ENCODE measurements at places on chromosomes 6 and 20.

- no peak for ATAC-seq
Observed at GRCh38 chr20:59678288-59678687, 73.9 kb downstream of the PHACTR3 start.

- no peak for ATAC-seq
Observed at GRCh38 chr6:14026831-14027539, 90.6 kb upstream of the CD83 start.

DNA sequence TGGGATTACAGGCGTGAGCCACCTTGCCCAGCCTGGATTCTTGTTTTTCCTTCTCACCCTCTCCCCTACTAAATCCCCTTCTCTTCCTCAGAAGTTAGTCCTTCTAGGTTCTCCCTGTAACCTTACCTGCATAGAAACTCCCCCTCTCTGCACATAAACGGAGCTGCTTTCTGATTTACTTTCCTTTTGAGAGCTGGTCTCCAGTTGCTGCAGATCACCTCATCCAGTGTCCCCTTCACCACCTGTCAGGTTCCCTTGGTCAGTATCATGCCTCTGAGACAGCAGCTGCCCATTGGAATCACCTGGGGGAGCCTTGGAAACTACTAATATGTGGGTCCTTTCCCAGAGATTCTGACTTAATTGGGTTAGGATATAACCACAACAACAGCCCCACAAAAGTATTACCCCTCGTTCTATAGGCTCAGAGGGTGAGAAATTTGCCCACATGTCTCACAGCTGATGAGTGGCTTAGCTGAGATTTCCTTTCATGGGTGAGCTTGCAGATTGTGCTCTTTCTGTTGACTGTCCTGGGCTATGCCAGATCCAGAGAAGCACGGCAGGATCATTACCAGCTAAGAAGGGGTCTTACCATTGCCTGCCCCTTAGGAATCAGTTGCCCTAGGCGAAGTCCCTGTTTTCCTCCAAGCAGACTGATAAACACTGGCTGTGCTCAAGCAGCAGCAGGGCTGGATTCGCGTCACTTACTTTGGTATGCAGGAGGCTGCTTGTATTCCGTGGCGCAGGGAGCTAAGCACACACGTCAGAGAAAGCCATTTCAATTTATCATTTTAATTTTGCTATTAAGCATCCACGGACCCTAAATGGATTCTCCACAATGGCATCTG, 51.3 kb downstream of the AKAP12 start:
- ATAC-seq: peak; percentile 92

- ATAC-seq: no peak
Observed at GRCh38 chr6:157406661-157407060, 25.7 kb downstream of the ZDHHC14 start.

GRCh38 chr6:63477422-63478040, 94.7 kb upstream of the LOC128125822 start:
- ATAC-seq: no peak

- no peak for ATAC-seq
Observed at GRCh38 chr6:105893741-105894140, 192.4 kb upstream of the PRDM1 start.

DNA sequence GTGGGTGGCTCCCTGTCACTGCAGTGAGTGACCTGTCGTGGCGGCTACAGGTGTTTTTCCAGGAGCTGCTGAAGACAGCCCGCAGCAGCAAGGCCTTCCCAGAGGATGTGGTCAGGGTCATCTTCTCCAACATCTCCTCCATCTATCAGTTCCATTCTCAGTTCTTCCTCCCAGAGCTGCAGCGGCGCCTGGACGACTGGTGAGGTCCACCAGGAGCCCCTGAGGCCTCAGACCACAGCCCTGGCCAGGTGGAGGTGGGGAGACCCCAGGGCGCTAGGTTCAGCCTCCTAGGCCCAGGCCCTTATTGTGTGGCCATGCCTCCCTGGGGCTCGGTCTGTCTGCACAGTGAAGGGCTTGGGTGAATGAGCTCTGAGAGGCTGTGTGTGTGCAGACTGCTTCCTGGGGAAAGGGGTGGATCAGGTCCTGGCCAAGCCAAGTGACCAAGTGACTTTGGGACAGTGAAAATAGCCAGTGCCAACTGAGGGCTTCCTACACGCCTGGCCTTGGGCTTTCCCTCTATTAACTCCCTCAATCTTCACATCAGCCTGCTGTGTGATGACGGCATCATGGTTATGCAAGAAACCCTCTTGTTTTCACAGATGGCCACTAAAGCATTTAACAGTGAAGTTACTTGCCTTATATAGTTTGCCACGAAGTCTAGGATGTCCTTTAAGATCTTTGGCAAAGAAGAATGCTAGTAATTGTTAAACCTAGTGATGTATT, 6.4 kb downstream of the FGD2 start:
- no peak for ATAC-seq

DNA sequence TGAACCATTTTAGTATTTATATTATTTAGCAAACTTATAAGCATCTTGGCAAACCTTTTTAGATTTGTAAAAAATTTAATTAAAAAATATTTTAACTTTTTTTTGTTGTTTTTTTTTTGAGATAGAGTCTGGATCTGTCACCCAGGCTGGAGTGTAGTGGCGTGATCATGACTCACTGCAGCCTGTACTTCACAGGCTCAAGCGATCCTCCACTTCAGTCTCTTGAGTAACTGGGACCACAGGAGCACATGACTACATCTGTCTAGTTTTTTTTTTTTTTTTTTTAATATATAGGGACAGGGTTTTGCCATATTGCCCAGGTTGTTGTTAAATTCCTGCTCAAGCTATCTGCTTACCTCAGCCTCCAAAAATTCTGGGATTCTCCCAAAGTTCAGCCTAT, 161.1 kb downstream of the EYS start:
- no peak for ATAC-seq

DNA sequence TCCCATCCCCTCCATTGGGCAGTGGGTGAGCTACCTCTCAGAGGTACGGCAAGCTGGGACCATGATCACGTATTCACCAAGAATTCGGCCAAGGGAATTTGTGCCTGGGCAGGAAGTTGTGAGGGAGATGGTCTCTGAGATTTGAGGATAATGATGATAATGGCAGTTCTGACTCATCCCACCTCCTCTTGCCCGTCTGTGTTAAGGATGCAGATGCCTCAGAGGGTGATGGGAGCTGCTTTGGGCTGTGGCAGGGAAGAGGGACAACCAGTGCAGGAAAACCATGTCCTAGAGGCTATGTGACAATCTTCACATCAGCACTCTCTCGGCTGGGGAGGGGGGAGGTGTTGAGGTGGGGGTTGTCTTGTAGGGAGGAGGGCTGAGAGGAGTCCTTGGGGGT, 4.3 kb downstream of the TGM6 start:
- ATAC-seq: no peak

- no peak for ATAC-seq
Observed at GRCh38 chr20:37207171-37207570, 27.8 kb upstream of the MROH8 start.

DNA sequence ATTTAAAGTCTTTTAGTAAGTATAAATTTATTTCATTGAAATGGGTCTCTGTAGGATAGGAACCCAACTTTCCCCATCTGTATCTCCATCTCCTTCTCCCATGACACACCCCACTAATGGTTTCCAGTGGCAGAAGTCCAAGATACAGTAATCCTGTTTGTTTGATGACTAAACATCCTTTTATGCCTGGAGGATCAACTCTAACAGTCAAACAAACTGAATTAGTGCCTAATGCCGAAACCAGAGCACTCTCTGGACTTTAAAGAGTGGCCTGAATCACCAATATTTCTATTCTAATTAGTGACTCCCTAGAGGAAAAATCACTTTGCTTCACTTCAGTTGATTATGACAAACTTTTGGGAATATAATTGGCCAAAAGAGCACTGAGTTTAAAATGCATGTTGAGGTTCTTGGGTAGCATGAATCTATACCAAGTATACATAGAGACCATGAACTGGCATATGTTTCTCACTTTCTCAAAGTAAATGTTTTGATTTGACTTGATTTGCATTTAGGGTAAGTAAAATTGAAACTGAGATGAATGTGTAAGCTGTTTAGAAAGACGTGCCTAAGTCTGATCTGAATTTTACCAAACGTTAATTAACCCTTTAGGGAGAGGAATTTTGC, 776.4 kb upstream of the NRSN1 start:
- ATAC-seq: peak; percentile 86

- ATAC-seq: no peak
Observed at GRCh38 chr6:134956032-134956431, 6.1 kb upstream of the ALDH8A1 start.

GRCh38 chr6:291697-292505, at the start of gene DUSP22:
Gene DUSP22 (plus strand): TSS chr6:292487. CDS start chr6:292540, 53 bp downstream.
- ATAC-seq: peak; percentile 85

- ATAC-seq: no peak
Observed at GRCh38 chr20:32263398-32263954, 14.0 kb upstream of the KIF3B start.

DNA sequence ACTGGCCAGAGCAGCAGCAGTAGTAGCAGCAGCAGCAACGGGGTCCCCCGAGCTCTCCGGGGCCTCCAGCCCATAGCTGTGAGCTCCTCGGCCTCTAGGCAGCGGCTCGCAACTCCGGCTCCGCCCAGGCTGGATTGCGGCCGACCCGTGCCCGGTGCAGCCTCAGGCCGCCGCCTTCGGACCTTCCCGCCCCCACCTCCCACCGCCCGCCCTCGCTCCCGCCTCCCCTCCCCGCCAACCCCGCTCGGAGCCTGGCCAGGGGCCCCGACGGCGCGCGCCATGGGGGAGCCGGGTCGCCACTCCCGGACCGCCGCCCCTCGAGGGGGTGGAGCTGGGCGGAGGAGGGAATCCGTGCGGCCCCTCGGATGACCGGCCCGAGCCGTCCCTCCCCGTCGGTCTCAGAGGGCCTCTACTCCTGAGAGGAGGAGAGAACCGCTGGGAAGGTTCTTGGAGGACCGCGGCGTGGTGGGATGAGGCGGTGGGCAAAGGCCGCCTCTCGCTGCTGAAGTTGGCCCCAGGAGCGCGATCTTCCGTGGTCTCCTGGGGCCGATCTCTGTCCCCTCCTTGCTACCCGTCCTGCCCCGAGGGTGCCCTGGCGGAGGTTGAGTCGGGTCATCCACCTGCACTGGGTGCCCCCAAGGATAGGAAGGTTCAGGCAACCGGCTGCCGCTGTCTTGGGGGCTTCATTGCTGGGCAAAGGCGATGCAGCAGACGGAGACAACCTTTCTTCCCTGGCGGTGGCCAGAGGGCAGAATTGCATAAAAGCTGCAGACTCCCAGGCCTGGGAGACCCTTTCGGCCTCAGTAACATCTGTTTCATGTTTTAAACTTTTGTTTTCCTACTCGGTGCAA, at the start of gene ADAM33:
Gene ADAM33, minus strand, starts transcription at position 80 of the 851 bp plus-strand sequence. Its CDS starts 6 bp downstream, at position 74.
- no peak for ATAC-seq

- ATAC-seq: no peak
Observed at GRCh38 chr20:47396762-47397476, 40.4 kb upstream of the ZMYND8 start.

DNA sequence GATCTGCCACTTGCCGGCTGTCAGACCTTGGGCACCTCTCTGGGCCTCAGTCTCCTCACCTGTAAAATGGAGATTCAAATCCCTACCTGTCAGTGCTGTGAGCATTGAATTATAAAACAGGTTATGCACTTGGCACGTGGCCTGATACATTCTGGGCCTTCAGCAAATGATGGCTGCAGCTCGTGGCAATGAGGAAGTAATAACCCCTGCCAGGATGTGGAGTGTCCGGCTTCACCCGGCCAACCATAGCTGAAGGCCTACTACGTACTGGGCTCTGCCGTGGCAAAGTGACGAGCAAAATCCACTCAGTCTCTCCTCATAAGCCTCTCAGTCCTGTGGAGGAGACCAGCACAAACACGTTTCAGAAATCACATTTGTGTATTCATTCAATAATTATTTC, 10.9 kb upstream of the VSTM2L start:
- no peak for ATAC-seq

DNA sequence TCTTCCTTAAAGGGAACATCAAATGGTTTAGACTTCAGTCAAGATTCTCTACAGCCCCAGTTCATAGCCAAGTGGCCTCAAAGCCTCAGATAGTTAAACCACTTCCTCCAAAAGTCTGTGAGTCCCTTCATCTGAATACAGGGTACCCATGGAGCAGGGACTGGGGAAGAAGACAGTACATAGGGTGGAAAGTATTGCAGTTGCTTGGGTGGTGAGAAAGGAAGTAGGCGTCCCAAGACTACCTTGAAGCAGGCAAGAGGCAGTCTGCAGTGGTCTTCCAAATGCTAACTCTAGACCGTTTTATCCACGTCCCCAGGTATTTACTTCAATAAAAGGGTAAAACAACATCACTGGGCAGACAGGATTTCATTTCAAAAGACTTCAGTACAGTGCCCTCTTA, 2.0 kb downstream of the FYN start:
- no peak for ATAC-seq

- no peak for ATAC-seq
Observed at GRCh38 chr20:5776077-5776476, 25.9 kb downstream of the SHLD1 start.

DNA sequence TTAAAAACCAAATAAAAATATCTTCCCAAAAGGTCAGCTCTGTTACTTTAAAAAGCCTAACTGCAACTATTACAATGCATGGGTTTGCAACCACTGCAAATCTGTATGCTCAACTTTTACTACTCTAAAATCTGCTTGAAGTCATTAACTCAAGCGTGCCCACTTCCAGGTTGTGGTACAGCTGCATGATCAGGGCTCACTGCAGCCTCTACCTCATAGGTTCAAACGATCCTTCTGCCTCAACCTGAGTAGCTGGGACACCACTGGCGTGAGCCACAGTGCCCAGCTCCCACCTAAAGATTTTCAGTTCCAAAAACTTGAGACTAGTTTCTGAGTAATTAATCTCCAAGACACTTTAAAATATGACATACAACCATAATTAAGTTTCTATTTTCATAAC, 8.2 kb downstream of the DIDO1 start:
- ATAC-seq: no peak

GRCh38 chr6:48213076-48213788, 102.2 kb upstream of the PTCHD4 start:
- ATAC-seq: no peak

DNA sequence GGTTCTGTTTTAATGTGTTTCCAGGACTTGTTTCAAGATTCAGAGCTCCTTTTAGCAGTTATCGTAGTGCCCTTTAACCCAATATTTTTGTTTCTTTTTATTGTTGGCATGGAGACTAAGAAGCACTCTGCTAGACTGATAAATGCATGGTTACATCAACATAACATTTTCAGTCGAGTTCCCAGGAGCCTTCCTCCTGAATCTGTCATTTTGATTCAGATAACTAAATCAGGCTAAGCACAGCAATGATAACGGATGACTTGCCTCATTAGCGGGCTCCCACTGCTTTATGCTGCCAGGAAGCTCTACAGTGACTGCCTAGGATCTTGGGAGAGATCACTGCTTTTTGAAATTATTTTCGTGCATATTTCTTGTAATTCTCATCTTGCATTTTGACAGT, 772.8 kb upstream of the GJE1 start:
- peak; percentile 91 for ATAC-seq

DNA sequence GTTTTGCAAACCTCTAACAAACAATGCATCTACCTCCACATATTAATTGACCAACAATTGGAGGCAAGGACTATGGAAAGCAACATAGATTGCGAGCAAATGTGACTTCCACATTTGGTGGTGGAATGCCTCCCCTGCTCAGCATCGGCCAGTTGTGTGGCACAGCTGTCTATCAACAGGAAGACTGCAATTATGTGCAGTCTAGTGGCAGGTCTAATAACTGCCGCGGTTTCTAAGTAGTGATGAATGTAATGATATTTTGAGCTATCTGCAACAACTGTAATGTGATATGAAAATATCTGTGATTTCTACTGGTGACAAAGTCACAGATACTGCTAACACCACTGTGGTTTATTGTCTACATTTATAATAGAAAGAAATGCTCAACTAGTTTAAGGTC, 56.8 kb downstream of the NCR2 start:
- ATAC-seq: no peak

Data from SK-N-SH treated with all-trans-retinoic acid at 6 μM for 48 hours (cell line).